MV-4-11 (cell line): ENCODE measurements at places on chromosomes 2 and 18.
A peak's percentile ranks its signal among the peaks of the same experiment; 100 is the strongest.

- DNase-seq: no peak
These were observed 10.0 kb downstream of the STK25 start for GRCh38 chr2:241498115-241499070.

DNA sequence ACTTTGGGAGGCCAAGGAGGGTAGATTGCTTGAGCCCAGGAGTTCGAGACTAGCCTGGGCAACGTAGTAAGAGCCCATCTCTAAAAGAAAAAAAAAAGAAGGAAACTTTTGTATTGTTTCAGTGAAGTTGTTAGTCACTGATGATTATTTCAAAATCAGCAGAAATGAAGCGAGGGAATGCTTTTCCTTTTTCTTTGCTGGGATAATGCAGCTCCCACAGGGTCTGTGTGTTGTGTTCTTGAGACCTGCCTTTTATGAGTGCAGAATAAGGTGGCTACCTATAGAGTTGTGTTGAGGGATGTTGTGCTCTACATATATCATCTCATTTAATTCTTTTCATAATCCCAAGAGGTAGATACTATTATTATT, 11.7 kb downstream of the TM4SF20 start:
- DNase-seq: no peak

DNA sequence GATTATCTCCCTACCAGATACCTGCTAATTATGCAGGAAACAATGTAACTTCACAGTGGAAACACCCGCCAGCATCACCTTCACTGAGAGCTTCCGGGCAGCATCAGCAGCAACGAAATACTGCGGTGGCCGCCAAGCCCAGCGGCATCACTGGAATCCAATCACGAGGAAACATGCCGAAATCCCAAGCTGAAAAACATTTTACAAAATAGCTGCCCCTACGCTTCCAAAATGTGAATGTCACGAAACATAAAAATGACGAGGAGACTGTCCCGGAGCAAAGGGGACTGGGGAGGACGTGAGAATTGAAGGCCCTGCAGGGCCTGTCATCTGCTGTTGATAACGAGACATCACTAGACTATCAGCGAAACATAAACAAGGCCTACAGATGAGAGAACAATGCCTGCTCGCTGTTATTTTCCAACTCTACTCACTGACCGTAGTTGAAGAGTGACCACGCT, 82.6 kb downstream of the HDAC4 start:
- no peak for DNase-seq

DNA sequence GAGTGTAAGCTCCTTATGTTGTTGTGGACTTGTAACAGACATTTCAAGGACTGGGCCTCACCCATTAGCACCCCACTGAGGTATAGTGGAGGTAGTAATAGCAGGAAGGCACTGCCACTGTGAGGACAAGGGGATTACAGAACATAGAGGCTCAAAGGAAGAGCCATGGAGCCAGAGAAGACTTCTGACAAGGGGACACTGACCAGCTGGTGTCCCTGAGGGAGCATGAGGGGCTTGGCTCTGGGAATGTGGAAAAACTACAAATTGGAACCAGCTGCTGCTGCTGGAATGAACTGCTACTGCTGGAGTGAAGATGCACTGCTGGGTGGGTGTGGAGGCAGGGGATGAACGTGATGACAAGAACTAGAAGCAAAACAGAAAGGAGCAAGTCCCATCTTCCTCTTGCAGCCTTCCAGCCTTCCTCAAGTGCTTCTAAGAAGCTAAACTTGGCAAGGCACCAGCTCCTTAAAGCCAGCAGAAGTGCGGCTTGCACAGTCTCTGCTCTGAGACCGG, 167.3 kb upstream of the NOSTRIN start:
- DNase-seq: peak; percentile 32

DNA sequence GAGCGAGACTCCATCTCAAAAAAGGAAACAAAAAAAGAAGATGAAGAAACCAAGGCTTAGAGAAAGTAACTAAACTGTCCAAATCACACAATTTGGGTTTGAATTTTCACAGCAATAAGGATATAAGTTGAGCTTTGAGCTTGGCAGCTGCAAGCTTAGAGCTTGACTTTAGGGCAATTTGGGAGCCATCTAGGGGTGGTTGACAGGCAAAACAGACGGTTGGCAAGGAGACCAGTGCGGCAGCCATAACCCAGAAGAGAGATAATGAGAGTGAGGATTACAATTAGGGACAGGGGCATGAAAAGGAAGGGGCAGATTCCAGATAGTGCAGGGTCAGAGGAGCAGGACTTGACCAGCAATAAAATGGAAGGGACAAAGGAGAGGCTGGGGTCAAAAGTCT, 382.2 kb upstream of the HNRNPA3 start:
- DNase-seq: no peak

DNA sequence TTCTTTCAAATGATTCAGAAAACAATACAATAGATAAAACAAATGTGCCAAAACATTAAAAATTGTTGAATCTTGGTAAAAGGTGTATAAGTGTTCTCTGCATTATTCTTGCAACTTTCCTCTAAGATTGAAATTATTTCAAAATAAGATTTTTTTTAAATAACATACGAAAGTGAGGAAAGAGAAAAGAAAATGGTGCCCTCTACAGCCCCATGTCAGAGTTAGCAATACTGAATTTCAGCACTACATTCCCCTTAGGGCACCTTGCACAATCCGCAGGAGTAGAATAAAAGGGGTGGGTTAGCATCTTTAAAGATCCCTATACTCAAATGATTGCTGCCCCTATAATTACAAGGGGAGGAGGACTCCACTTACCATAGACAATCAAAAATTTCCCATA, 433.7 kb downstream of the BCL11A start:
- peak; percentile 35 for DNase-seq

DNA sequence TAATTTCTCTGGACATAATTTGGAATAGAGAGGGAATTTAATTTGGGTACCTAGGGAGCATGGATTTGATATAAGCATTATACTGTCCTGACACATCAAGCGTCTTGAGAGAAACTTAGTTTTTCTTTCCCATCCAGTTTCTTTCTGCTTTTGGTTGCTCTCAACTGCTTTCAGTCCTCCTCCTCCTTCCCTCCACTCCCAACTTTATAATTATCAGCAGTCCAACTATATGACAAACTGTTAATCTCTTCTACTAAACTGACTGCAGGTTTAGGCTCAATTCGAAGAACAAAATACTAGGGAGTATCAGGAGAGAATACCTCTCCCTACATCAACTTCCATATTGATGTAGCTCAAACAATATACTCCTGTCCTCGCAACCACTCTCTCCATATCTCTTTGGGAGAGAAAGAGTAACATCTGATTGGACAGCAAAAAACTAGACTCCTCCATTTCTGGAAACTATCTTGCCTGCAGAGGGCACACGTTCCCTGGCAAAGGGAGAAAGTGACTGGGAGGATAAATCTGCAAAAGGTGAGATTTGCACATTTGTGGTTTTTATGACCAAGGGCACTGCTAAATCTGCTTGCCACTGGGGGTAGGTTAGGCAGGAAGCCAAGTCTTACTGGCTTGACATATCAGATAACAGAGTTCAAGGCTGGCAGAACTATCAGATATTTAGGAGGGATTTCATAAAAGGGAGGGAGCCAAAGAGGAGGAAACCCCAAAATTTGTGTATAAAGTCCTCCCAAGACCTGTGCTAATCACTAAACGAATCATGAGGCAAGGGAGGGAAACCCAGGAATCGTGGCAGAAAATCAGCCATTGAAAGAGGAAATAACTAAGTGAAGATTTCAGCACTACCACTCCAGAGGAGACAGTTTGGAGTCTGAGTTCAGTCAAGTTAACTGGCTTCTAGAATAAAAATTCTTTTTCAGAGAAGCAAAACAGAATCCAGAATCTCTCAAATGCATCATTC, 40.0 kb downstream of the ICA1L start:
- DNase-seq: peak; percentile 53

- DNase-seq: no peak
These were observed 19.5 kb upstream of the TMEM163 start for GRCh38 chr2:134738141-134738870.

DNA sequence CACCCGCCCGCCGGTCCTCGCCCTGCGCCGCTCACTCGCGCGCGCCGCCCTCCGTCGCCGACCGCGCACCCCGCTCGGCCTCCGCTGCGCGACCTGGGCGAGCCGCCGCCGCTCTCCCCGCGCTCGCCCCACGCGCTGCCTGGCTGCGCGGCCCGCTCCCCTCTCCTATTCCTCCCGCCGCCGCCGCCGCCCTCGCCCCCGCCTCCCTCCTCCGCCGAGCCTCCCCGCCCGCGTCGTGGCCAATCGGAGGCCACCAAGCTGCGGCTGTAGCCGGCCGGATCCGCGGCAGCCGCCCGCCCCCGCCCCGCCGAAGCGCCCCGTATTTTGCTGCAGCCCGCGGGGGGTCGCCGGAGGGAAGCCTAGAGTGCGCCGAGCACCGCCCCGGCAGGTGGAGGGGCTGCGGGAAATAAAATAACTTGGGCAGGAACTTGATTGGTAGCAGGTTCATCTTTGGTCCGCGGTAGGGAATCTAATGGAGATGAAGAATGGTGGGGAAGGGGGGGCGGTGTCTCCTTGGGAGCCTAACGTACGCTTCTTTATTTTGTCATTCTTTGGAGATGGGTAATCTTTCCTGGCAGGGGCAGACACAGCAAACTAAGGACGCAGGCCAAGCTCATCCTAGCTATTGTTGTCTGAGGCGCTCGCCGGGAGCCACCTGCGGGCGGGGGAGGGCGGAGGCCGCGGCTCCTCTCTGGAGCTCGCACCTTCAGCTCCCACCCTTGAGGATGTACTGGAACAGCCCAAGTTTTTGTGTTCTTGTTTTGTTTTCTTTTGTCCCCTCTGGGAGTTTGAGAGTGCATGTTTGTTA, 1.1 kb upstream of the CDH2 start:
- DNase-seq: no peak

- no peak for DNase-seq
These were observed 666.3 kb downstream of the TSN start for GRCh38 chr2:122421775-122422174.

- no peak for DNase-seq
These were observed 100.5 kb upstream of the SETBP1 start for GRCh38 chr18:44580159-44580558.

GRCh38 chr2:173404841-173405750, 50.4 kb downstream of the CDCA7 start:
- no peak for DNase-seq

DNA sequence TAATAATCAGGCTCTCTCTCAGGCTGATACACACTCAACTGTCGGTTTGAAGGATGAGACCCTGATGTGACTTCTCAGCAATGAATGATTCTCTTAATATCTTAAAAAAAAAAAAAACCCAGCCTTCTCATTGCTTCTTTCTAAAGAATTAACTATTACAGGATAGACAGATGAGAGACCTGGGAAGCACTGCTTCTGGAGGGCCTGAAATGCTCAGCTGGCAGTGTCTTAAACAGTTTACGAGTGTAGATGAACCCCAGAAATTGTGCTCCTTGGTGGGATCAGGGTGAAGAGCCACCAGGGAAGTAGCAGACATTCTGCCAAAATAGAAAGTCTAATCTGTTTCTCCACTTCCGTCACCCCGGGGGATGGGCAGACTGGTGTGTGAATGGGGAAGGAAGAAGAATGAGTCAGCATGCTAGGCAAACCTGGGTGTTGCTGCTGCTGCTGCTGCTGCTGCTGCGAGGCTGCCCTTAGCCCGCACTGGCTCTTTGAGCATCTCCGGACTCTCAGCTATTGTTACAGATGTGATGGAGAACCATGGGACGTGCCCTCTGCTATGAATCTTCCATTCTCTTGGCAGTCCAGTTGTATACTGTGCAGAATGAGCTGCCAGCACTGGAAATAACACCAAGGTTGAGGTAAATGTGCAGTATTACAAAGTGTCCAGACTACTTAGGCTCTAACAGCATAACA, 158.4 kb downstream of the SETBP1 start:
- DNase-seq: peak; percentile 91

DNA sequence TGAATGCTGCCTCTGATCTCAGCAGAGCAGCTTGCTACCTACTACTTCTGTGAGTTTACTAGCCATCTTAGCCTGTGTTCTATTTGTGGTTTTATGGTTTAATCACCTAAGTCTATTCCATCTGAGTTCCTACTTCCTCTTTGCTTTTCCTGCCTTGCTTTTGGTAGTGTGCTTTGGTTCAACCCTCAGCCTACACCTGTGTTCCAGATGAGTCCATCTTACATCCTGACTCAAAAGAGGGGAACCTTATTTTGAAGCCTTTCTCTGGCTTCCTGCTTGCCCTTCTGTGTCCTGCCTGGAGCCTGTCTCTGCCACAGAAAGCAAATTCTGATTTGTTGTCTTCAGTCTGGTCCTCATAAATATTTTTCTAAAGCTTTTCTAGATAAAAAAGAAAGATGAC, 530.3 kb upstream of the MEX3C start:
- peak; percentile 19 for DNase-seq

- DNase-seq: no peak
These were observed 46.9 kb upstream of the ARHGAP28 start for GRCh38 chr18:6682437-6683111.

DNA sequence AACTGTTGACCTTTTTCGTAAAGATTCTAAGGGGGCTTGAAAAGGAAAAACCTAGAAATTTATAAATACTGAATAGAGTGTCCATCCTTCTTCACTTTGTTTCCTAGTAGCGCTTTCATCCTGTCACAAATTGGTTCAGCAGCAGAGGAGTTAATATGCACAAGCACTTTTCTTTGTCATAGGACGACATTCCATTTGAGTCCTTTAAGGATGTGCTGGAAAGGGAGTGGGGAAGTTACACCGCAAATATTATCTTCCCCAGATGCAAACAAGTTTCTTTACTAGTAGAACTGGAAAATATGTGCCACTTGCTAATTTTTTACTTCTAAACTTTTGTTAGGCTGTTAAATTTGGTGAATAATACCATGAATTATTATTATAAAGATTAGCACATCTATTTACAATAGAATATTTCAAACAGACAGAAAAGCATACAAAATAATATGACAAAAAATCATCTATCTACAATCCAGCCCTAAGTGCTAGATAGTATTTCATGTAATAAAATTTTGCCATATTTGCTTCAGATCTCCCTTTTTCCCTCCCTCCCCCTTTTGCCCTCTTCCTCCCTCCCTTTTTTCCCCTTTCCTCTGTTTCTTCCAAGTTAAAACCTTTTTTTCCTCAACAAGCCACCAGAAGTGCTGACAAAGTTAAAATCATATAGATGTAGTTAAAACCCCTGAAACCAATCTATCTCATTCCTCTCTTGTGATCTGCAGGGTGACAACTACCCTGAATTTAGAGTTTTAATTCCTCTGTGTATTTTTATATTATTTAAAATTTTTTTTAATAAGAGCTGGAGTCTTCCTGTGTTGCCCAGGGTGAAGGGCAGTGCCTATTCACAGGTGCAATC, 50.5 kb upstream of the MAP4K3 start:
- DNase-seq: no peak

DNA sequence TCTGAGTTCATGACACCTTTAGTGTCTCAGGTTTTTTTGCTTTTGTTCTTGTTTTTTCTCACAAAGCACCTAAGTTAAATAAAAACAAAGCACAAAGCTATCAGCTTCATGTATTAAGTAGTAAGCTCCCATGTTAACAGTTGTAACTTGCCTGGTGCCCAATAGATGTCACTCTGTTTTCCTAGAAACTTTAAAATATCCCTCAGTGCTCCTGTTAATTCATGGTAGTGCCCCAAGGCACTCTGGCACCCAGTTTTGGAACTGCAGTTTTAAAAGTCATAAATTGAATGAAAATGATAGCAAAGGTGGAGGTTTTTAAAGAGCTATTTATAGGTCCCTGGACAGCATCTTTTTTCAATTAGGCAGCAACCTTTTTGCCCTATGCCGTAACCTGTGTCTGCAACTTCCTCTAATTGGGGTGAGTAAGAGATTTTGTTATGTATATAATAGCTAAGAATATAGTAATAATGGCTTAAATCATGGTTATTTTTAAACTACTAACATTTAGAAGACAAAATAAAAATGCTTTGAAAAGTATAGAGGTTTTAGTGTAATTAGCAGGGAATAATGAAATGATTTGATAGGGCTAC, 555.0 kb upstream of the TMEFF2 start:
- DNase-seq: no peak
